Retina (tissue), 1 donor: ENCODE measurements at places on chromosomes 4 and X.
A peak's percentile ranks its signal among the peaks of the same experiment; 100 is the strongest.

- no peak for DNase-seq
Observed at GRCh38 chrX:152930516-152930915, 32.6 kb downstream of the ZNF185 start.

- DNase-seq, result no peak
Observed at GRCh38 chrX:389021-389441, 2.3 kb upstream of the PPP2R3B start.

DNA sequence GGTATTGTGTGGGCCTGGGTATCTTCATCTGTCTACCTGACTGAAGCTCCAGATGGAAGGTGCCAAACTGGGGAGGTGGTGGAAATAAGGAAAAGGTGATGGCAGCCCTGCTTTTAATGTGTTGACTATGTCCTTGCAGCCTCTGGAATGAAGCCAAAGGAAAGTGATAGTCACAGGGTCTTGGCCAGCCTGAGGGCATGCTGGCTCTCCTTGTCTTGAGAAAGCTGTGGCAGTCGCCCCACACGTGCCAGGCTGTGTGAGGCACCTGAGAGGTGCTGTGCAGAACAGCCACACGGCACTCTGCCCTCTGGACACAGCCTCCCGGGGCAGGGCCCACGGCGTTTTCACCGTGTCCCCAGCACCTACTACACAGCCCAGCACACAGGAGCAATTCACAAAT, 77.6 kb downstream of the NAT8L start:
- no peak for DNase-seq

- DNase-seq, result no peak
Observed at GRCh38 chr4:73707918-73708577, 32.3 kb upstream of the CXCL8 start.

DNA sequence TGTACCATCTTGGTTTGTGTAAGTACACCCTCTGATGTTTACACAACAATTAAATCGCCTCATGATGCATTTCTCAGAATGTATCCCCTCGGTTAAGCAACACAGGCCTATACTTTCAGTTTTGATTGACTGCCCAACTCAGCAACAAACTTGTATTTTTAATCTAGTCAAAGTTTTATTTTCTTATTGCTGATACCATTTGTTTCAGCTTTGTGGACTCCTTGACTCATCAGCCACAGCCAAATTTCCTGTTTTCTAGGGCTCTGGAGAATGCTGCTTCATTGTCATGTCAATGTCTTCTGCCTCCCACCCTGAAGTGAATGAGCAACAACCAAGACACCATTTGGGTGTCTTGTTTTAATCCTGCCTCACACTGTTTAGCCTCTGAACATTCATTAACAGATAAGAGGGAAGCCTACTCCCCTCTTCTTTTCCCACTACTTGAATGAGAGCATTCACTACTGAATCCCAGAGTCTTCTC, 14.0 kb downstream of the BBS12 start:
- no peak for DNase-seq

DNA sequence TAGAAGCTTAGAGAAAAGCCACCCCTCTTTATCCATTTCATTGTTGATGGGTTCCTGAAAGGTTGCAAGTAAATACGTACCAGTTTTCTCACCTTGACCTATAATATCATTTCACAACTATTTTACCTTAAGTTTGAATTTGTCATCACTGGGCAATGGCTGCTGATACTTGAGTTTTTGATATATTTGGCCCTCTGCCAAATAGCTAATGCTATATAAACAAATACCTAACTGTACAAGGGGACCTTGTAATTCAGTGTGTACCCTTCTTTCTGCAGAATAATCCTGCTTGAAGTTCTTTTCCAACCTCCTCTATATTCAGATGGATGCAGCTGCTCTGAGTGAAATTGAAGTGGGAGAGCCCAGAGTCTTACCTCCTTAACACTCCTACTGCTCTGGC, 19.0 kb upstream of the GLUD2 start:
- DNase-seq, result no peak

DNA sequence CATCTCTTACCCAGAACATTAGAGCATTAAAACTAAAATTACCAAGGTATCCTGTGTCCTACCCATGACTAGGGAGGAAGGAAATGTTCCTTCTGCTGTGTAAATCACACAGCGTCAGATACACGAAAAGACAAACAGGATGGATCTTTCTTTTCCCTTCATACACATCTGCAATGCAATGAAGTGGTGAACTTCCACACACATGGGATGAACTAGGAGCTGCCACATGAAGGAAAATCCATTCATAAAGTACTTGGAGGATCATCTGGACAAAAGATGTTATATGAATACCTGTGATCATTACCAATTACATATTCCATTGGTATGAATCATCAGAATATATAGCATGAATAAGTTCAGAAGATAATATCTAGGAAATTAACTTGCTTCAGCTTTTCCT, 46.2 kb downstream of the LDB2 start:
- DNase-seq, result no peak

DNA sequence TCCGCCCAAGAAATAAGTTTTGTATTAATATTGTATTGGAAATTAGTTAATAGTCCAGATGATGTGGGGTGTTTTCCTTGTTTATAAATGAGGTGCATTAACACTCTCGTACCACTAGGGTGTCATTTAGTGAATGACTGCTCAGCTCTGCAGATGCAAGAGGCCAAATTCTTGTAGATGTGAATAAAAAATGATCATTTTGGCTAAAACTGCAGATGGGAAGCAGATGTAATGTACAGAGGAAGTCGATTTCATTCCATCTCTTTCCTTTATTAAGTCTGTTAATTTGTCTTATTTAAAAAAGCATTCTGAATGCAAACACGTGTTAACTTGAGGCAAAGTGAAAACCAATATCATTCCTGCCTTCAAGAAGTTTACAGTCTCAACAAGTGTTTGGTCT, 108.1 kb downstream of the DHX15 start:
- DNase-seq, result no peak

DNA sequence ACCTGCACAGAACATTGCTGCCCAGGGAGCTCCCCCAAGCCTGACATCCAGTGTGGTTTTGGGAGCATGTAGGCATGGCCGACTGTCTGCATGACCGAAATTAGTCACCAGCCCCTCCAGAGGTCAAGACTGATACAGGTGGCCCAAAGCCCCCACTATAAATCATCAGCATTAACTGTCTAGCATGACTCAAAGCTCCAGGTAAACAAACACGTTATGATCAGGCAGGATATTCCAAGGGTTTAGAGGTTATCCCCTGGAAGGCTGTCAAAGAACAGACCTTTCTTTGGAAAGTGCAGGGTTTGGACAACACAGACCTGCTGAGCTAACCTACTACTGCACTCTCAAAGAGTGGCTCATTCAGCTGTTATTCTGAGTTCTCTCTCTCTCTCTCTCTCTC, 2.1 kb upstream of the FAM9A start:
- no peak for DNase-seq

- DNase-seq, result no peak
Observed at GRCh38 chr4:1403177-1403583, 3.1 kb downstream of the NKX1-1 start.

DNA sequence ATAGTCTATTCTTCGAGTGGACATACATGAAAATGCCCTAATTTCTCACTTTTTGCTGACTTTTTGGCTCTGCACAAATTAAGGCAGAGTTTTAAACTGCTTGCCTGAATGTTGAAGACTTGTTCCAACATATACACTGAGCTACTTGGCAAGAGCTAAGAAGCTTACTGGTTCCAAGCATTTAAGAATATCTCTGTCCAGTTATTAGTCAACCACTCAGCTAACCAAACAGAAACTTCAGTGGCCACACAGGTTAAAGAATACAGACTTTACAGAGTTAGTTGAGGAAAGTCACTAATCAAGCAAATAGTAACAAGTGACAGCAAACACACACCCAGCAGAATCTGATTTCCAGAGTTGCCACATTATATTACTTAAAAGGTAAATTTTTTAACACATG, 35.5 kb downstream of the AMER1 start:
- DNase-seq, result no peak

- no peak for DNase-seq
Observed at GRCh38 chr4:153021276-153021675, 85.2 kb downstream of the FHDC1 start.

DNA sequence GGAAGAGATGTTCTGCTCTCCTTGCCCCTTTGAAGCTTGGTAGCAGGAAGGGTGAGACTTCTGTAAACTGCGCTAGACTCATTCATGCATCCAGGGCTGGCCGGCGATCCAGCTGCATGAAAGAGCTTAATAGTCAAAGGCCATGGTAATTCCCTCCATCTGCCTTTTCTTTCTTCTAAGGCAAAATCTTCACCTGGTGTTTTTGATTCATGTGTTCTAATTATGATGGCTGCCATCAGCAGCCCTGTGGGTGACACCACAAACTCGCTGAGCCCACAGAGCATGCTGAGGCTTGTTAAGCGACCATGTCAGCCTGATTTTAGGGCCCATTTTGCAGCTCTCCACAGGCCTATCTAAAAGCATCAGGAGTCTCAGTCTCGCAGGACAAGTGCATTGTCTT, 450.1 kb upstream of the TENM3 start:
- DNase-seq, result peak; percentile 65

DNA sequence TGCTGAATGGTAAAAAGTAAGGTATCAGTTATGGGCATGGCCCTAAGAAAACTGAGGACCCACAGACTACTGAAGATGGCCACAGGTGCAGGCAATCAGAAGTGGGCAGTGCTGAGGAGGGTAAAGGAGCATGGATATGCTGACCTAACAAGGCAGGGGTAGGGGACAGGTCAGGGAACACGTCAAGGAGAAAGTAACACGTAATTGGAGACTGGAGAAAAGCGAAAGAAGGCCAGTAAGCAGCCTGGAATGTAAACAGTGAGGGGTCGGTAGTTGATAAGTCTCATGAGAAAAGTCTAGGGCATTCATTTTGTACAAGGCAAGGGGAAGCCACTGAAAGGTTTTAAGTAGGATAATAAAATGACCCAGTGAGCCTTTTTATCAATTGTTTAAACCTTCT, 153.3 kb downstream of the PRDM5 start:
- no peak for DNase-seq

- no peak for DNase-seq
Observed at GRCh38 chr4:3700223-3700622, 66.0 kb upstream of the ADRA2C start.

DNA sequence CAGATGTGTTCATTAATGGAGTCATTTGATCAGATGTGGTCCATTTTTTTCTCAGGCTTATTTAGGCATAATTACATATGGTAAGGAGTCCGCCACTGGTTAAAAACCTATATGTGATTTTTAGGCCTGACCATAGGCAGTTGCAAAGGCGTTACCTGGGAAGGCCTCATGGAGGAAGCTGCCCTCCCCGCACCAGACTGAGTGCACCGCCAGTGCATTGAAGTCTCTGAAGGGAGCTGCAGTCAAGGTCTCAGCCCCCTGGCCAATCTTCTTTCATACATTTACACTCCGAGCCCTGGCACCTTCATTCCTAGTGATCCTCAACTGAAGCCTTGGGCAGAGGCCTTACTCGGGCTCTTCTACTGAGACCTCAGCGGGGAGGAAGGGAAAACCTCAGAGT, 898.2 kb upstream of the AGA start:
- no peak for DNase-seq

- no peak for DNase-seq
Observed at GRCh38 chr4:16691450-16691849, 207.0 kb downstream of the LDB2 start.

- peak; percentile 21 for DNase-seq
Observed at GRCh38 chr4:74931376-74931775, 1.5 kb upstream of the PARM1 start.

GRCh38 chr4:129623233-129623875, 527.4 kb downstream of the C4orf33 start:
- DNase-seq, result no peak
